ENCODE measurements at places on chromosomes 4 and X.

DNA sequence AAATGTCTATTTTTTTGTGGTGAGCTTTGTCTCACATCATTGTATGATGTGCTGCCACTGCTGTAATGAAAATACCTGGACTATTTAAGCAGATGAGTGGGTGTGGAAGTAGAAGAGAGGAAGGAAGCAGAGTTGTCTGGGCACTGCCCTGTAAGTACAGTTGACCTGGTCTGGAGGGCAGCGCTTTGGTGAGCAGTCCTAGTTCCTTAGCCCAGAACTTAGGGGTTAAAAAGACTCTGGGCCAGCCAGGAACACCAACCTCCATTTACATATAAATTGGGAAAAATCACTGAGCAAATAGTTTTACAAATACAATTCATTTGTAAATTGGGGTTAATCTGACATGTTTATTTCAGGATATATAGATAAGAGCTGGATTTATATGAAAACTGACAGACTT lies 347.1 kb upstream of the FAT1 start:
- no peak for DNase-seq

- no peak for DNase-seq
These were observed 35.8 kb downstream of the LRP2BP start for GRCh38 chr4:185359767-185360446.

- no peak for DNase-seq
These were observed 16.0 kb downstream of the SCLT1 start for GRCh38 chr4:129077326-129077725.

- no peak for DNase-seq
These were observed 356.9 kb downstream of the STPG2 start for GRCh38 chr4:97786306-97786920.

DNA sequence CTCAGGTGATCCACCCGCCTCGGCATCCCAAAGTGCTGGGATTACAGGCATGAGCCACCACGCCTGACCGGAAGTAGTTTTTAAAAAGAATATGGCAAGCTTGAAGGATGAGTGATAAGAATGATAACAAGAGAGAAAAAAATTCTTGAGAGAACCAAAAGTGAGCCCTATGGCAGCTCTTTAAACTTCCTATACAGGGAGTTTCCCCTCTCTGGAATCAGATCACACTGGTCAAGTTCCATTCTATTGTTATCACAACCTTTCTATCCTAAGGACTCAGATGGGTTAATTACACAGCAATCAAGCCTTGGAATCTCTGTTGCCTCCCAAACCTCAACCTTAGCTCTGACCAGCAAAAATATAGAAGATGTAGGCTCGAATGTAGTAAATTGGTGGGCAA lies 33.8 kb upstream of the ZNF518B start:
- no peak for DNase-seq

GRCh38 chr4:90128961-90129495 lies 1.8 kb downstream of the CCSER1 start:
- DNase-seq = no peak

- no peak for DNase-seq
These were observed 7.8 kb downstream of the ARAF start for GRCh38 chrX:47568656-47569295.

DNA sequence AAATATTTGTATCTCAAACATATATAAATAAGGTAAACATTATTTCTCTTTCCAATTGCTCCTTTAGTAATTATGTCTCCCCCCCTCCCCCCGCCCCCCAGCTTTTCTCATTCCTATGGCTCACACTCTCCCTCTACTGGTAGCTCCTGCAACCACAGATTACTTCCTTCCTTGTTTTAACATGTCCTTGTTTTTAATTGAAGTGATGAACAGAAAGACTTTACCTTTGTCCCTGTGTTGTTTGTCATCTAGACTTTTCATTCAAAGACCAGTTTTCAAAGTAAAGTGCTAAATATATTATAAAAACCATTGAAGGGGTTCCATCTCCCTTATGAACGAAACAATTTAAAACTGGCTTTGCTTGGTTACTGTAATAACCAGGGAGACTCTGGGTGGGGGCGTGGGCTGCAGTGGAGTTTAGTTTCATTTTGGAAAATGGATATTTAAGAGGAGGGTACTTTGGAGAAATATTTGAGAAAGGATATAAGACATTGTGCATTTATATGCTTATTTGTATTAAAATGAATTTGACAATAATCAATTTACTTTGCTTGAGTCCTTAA lies 352.9 kb downstream of the RAPGEF2 start:
- DNase-seq = no peak

- no peak for DNase-seq
These were observed 42.7 kb downstream of the LONRF3 start for GRCh38 chrX:119017077-119017476.

- DNase-seq = no peak
These were observed 341.2 kb upstream of the BOD1L1 start for GRCh38 chr4:13968723-13969122.

- no peak for DNase-seq
These were observed 10.1 kb downstream of the PSAPL1 start for GRCh38 chr4:7424553-7425111.

DNA sequence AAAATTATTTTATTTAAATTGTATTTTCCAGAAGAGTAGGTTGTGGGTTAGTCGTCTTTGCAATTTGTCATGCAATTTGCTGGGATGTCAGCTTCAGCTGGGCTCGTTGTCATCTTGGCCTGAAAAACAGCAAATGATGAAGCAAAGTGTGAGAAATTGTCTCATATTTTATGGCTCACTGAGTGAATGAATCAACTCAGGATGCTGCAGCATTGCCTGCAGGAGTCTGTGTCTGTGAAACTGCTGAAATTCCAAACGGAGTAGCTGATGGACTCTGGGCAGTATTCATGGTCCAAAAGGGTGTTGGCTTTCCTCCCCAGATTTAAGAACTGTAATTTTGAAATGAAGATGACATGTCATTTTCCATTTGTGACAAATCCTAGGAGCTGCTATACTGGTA lies 37.2 kb downstream of the CXCL8 start:
- DNase-seq = no peak

- DNase-seq = no peak
These were observed 343.7 kb downstream of the PDHA2 start for GRCh38 chr4:96183611-96184010.

DNA sequence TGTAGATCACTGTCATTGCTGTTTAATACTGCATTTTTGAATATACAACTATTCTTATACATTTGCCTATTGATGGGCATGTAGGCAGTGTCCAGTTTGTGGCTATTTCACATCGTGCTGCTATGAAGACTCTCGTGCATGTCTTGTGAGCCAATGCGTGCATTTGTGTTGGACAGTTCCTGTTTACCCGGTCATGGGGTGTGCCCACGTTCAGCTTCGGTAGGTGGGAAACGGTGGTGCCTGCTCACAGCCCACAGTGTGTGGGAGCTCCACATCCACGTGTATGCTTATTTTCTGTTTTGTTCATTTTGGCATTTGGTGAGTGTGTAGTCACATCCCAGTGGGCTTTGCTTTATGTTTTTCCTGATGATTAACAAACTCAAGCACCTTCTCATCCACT lies 19.7 kb upstream of the RNF212 start:
- DNase-seq = no peak

DNA sequence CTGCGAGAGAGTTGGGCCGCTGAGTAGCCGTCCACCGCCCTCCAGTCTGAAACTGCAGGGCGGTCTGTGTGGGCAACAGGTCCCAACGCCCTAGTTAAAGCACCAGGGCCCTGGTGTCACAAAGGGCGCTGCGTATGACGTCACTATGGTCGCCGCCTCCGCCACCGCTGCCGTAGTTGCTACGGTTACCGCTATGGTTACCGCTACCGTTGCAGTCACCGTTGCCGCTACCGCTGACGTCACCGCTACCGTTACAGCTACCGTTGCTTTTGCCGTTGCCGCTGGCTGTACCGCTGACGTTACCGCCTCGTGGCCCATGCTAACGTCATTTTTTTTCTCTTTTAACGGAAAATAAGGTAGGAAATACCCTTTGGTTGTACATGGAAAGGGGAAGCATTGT lies at the start of gene PPP1R2C:
TSS of gene PPP1R2C (minus strand) at position 68 of the 400 bp plus-strand sequence. CDS start 84 bp downstream, outside the sequence.
- peak; percentile 26 for DNase-seq

DNA sequence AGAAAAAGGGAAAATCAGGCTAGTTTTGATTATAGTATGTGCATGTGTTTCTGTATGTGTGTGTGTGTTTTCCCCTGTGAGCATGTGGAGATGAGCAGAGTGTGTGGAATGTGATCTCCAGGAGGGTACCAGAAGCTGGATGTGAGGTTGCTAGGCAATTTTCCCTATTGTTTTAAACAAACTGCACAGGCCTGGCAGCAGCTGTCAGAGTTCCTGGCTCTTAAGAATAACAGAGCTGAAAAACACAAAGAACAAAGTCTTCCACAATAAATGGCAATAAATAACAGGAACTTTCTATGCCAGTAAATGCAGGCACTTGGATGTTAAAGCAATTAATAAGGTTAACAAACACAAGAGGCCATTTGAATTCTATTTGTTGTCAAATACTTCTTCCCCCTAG lies 344.6 kb upstream of the CTSO start:
- no peak for DNase-seq

DNA sequence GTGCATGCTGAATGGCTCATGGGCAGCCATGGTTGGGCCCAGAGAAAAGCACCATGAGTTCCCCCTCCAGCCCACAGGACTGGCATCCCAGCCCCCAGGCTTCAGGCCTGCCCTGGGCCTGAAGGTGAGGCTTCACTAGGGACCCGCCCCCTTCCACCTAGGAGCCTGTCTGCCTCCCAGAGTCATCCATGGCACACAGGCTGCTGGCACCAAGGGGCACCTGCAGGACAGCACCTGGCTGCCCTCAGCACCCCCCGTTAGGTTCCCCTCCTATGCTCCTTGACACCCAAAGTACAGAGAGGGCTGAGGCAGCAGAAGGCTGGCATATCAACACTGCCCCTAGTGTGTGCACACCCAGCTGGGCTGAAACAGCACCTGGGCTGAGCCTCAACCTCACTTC lies 566.7 kb upstream of the PCDH7 start:
- no peak for DNase-seq

GRCh38 chr4:25908491-25908901 lies 5.5 kb upstream of the SMIM20 start:
- DNase-seq = no peak

GRCh38 chrX:47846040-47846439 lies 9.3 kb downstream of the ZNF81 start:
- DNase-seq = no peak

GRCh38 chr4:121655320-121656268 lies 41.2 kb downstream of the ANXA5 start:
- no peak for DNase-seq

GRCh38 chr4:1534095-1534872 lies 128.0 kb upstream of the NKX1-1 start:
- DNase-seq = no peak

GRCh38 chr4:28675582-28675981 lies 1814.9 kb downstream of the STIM2 start:
- DNase-seq = no peak

DNA sequence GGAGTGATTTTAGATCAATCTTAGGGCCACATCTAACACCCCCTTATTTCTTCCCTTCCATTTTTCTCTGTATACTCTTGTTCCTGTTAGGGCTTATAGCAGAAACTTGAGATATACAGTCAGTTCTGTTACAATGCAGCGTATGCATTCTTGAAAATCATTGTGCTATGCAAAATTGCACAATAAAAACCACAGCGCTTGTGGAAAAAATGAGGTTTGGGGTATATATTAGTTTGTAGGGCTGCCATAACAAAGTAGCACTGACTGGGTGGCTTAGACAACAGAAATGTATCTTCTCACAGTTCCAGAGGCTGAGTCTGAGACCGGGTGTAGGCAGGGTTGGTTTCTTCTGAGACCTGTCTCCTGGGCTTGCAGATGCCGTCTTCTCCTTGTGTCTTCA lies 59.0 kb downstream of the WWC2 start:
- DNase-seq = no peak

- no peak for DNase-seq
These were observed 34.8 kb downstream of the PLAC1 start for GRCh38 chrX:134623293-134624045.

DNA sequence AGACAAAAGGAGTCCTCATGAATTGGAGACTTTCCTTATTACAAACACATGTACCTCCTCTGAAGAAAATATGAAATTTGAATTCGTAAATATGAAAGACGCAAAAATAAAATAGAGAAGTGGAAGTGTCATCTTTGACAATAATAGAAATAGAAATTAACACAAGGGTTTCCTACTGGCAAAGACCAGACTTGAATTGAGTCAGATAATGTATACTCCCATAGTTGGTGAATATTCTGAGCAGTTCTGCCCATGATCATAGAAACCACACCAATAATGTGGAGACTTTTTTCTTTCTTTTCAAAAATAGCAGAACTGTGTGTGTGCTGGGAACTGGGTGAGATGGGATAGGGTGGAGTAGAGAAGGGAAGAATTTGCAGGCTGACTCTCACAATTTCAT lies 277.7 kb upstream of the TET2 start:
- DNase-seq = no peak

DNA sequence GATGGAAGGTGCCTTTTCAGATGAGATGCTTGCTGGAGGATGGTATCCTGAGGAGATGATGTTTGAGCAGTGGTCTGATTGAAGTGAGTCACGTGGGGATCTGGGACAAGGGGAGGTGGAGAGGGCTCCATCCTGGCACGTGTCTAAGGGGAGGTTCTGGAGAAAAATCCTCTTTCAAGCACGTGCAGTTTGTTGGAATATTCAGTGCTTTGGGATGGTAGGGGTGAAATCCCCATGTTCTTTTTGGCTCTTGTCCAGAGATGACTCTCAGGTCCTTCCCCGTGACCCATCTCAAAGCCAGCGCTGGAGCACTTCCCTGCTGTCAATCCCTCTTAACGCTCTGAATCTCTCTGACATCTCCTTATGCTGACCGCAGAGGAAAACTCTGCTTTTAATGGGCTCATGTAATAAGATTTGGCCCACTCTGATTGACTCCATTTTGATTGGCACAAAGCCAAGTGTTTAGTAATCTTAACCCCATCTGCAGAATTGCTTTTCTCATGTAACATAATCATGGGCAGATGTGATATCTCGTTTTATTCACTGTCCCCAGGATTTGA lies 10.8 kb upstream of the KLKB1 start:
- DNase-seq = no peak

DNA sequence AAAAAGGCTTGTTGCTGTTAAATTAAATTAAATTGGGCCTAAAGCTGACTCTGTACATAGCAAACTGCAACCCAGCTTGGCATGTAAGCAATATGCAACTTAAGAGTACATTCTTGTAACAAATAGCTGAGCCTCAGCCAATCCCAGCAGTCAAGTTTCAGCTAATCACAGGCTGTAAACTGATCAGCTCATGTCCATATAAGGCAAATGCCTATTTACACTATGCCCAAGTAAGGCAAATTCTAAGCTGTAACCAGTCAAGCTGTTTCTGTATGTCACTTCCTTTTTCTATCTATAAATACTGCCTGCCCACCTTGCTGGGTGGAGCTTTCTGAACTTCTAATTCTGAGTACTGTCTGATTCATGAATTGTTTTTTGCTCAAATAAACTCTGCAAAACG lies 429.1 kb upstream of the FTHL17 start:
- no peak for DNase-seq

- no peak for DNase-seq
These were observed 159.3 kb downstream of the PALLD start for GRCh38 chr4:168656055-168656660.

- no peak for DNase-seq
These were observed 942.7 kb upstream of the NDST4 start for GRCh38 chr4:116055857-116056827.

DNA sequence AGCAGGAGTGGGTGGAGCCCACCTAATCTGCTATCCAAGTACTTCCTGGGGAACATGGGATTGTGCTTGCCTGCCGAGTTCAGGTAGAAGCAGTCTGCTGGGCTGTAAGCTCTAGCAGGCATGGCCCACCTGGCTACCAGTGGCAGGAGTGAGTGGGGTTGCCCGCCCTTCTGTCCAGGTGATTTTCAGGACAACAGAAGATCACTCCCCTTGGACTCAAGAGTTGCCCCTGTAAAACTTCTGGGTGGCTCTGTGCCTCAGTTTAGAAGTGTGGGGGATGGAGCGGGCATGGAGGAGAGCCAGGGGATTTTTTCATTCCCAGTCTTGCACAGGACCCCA lies 43.5 kb downstream of the NDST3 start:
- no peak for DNase-seq
